ENCODE measurements at places on chromosomes 2 and 18.

DNA sequence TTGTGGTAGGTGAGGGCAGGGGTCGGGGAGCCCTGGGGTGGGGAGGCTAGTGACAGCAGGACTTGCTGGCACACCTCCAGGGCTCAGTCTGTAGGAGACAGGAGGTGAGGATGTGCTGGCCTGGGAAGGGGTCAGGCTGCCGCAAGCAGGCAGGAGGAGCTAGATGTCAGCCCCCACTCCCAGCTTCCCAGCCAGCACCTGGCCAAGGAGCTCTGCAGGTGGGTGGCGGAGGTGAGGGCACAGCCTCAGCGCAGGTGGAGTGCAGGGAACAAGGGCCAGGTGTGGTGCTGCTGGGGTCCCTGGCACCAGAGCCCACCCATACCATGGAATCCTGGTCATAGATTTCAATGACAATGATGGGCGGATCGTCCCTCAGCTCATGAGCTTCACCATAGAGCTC is 2.9 kb downstream of the OTOF start:
- no peak for DNase-seq

- DNase-seq, result peak; percentile 12
Observed at GRCh38 chr2:118102433-118103082, 14.3 kb downstream of the INSIG2 start.

- DNase-seq, result peak; percentile 90
Observed at GRCh38 chr2:108640731-108641130, 78.6 kb upstream of the RANBP2 start.

GRCh38 chr2:102193074-102193473 is 6.3 kb downstream of the IL1RL2 start:
- DNase-seq, result no peak

- DNase-seq, result peak; percentile 38
Observed at GRCh38 chr2:133458280-133458679, 110.0 kb downstream of the NCKAP5 start.

- DNase-seq, result no peak
Observed at GRCh38 chr2:193141-193671, 70.6 kb downstream of the SH3YL1 start.

- DNase-seq, result peak; percentile 3
Observed at GRCh38 chr18:63477968-63478367, 1.2 kb downstream of the SERPINB5 start.

GRCh38 chr18:8847900-8848299 is 142.5 kb downstream of the MTCL1 start:
- DNase-seq, result no peak

DNA sequence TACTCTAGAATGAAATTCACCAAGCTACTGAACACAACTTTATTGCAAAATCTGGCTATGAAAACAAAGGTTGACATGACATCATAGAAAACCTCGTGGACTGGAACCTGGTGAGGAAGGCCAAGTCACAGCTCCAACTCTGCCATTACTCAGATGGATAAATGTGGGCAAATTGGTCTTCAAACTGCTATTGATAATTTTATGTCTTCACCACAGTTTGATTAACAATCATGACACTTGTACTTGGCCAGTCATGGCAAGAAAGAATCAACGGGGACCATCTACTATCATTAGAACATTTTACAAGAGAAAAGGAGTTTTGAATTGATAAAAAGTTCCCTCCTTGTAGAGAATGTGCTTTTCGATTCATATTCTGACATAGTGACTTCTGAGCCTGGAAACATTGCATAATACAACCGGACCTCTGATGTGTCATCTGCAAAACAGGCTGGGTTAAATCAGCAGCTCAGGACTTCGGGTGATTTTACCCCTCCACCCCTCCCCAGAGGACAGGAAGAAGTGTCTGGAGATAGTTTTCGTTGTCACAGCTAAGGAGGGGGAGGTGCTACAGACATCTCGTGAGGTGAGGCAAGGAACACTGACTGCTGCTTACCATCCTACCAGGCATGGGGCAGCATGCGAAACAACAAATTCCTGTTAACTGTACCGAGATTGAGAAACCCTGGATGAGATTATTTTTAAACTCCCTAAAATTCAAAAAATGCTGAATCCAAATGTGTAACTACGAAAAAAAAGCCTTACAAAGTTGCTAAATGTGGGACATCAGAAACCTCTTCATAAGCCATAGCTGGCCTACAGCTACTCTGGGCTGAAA is 8.4 kb downstream of the L3MBTL4 start:
- DNase-seq, result peak; percentile 14

DNA sequence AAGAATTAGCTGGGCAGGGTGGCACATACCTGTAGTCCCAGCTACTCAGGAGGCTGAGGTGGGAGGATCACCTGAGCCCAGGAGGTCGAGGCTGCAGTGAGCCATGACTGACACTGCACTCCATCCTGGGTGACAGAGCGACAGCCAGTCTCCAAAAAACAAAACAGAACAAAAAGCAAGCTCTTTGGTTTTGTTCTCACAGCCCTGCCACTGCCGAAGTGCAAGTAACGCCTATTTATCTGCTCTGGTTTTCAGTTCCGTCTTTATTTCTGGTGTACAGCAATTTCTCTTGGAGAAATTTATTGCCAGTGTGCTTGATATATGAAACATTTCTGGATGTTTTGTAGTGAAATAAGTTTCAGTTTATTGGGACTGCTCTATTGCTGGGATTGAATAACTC is 61.9 kb downstream of the RAB10 start:
- no peak for DNase-seq

DNA sequence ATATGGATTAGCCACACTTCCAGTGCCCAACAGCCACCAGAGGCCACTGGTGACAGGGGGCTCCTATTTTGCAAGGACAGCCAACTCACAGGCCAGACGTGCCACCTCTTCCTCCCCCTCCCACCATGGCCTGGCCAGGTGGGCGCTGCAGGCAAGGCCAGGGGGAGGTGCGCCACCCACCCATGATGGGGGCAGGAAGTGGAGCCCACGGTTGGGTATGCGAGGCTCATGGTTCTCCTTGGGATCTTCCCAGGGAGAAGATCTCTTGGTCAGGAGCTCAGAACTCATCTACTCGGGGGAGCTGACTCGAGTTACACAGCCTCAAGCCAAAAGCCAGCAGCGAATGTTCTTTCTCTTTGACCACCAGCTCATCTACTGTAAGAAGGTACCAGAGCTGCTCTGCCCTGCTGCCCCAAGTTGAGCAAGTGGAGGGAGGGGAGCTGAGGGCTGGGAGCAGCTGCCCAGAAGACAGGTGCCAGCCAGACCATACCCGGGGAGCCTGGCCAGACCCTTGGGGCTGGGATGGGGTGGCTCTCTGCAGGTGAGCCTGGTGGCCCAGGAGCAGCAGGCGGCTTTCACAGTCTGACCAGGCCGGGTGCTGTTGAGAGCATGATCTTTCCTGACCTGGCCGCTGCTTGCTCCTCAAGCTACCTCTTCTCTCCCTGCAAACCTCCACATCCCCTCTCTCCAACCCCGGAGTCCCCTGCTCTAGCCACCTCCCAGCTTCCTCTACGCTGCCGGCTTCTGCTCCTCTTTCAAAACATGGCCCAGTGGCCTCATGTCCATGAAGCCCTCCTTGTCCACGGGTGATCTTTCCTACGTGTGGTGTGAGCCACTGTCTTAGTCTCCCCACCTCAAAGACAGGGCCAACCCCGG is 49.8 kb downstream of the FAM168B start:
- no peak for DNase-seq

GRCh38 chr2:168210895-168211570 is 36.4 kb downstream of the STK39 start:
- peak; percentile 88 for DNase-seq

DNA sequence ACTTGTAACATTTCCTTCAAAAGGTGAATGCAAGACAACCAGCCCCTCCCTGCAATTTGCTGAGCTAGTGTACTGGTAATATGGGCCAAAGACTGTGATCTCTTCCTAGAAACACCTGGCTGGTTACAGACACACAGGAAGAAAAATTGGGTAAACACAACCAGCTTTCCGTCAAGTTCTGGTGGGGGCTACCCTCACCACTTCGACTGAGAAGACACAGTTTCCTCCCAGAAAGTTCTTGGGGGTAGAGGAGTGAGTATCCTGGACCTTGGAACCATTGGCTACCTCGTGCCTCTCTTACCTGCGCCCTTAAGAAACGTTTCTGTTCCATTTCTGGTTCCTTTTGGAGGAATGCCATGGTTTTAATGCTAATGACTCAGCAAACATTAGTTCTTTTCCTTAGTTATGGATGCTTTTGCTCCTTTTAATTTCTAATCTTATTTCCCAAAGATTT is 120.9 kb upstream of the DLX2 start:
- DNase-seq, result no peak

DNA sequence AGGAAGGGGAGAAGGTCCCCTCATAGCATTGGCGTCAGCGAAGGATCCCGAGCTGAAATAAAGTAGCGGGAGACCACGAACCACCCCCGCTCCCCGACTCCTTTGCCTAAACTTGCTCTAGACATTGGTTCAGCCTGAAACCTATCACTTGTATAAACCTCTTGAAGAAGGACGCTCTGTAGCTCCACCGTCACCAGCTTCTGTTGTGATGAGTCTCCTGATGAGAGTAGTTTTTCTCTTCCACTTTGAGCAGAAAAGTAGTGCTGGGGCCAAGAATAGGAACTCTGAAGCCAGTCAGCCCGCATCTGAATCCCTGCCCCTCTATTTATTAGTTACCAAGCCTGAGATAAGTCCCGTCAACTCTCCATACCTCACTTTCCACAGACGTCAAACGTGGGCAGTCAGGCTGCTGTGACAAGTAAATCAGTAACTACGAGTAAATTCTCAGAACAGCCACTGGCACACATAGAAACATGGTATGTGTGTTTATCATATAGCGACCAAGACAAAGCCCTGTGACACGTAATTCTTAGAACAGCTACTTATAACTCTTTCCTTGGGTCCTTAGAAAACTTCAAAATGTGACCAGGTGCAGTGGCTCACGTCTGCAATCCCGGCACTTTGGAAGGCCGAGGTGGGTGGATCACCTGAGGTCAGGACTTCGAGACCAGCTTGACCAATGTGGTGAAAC is 61.7 kb downstream of the CD226 start:
- DNase-seq, result no peak

DNA sequence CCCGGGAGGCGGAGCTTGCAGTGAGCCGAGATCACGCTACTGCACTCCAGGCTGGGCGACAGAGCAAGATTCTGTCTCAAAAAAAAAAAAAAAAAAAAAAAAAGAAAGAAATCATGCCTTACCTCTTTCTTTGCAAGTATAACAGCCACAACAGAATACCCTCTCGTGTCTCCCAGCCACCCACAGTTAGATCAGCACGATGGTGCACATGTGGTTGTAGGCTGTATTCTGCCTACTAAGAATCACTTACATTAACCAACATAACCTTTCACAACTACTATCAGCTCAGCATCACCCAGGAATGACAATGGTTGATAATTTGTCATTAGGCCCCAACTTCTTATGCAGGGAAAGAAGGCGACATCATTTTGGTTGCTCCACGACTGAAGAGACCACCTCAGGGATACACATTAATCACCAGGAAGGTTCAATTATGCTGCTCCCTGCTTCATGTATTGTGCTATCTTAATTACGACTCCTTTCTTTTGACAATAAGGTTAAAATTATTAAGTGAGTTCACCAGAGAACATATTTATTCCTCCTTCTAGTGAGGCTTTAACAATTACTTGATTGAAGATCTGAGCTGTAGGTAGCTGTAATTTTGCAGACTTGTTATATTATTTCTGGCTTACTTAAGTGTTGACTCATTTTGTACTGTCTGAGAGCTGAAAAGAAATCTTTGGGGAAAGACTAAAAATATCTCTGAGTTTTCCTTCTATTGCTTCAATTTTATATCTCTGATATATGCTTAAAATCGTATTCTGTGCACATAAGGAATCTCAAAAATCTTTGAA is 120.1 kb downstream of the LRP1B start:
- no peak for DNase-seq

DNA sequence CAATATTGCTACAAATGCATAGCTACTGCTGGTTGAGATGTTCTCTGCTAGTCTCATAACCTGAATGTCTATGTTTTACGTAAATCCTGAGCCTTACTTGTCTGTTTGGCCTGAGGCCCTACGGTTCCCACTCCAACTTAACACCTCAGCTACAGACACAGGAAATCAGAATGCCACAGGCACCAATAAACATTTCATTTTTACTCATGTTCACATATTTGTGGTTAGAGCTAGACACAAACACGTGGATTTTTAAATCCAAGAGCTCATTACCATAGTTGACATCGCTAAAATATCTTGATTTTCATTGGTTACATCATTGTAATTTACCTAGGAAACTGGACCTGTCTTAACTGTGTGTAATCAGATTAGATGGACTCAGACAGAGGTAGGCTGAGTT is 263.8 kb upstream of the CDH19 start:
- DNase-seq, result no peak

- no peak for DNase-seq
Observed at GRCh38 chr2:186269536-186269935, 216.5 kb upstream of the ZC3H15 start.

- DNase-seq, result no peak
Observed at GRCh38 chr2:197059477-197059876, 133.0 kb upstream of the PGAP1 start.

- DNase-seq, result no peak
Observed at GRCh38 chr2:38105922-38106321, 30.0 kb upstream of the CYP1B1 start.

GRCh38 chr2:34808426-34808825 is 1209.3 kb upstream of the FAM98A start:
- DNase-seq, result no peak

DNA sequence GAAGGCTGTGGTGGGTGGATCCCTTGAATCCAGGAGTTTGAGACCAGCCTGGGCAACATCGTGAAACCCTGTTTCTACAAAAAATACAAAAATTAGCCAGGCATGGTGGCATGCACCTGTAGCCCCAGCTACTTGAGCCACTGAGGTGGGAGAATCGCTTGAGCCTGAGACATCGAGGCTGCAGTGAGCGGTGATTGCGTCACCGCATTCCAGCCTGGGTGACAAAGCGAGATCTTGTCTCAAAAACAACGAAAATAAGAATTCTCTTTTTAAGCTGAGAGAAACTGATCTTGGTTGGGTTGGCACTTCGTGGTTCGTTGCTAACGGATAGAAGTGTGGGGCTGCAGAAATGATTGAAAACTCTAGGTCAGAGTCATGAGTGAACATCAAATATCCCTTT is 109.3 kb upstream of the CNGA3 start:
- no peak for DNase-seq

DNA sequence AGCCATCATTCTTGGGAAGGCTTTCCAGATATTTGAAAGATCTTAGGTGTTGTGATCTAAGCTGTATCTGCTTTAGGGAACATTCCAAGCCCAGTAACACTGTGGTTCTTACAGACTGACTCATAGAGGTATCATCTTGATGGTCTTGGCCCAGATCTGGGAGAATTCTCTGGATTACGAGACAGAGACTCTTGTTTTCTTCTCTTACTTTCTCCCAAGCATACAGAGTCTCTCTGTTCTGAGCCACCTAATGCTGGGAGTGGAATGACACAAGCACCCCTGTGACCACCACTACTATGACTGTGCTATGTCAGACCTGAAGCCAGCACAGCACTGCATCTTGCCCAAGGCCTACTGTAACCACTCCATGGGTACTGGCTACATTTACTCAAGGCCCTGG is 81.0 kb upstream of the EPAS1 start:
- peak; percentile 38 for DNase-seq

DNA sequence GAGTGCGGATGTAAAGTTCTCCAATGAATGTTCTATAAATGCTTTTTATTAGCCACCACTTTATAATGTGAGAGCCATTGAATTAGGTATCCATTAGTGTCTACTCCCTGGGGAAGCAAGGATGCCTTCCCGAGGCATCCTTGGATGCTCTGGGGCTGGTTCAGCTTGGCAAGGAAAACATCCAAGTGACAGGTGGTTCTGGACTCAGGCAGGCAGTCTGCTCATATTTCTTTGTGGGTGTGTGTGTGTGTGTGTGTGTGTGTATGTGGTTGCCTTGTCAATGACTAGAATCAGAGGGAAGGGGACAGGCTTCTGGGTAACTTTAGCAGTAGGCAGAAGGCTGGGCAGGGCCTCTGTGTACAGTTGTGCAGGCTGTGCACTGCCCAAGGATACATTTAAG is 149.2 kb downstream of the TSN start:
- DNase-seq, result no peak
